ENCODE measurements at places on chromosomes 5 and 9.
A peak's percentile ranks its signal among the peaks of the same experiment; 100 is the strongest.

GRCh38 chr9:115756736-115757135, 396.9 kb upstream of the PAPPA start:
- DNase-seq: no peak

DNA sequence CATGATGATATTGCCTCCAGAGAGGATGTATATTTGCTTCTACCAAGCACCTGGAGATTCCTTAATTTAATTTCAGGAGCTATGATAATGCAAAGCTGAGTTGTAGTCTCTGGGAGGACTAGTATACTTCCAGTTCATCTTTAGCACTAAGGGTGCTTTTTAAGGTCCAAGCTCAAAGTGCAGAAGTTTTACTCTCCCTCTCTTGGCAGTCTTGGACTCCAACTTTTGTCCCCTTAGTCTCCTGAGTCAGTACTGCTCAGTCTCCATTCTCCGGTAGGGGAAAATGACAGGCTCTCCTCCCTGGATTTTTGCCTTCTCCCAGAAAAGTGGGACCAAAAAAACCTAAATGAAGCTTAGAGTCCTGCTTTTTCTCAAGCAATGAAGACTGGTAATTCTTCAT, 8.3 kb downstream of the SMIM3 start:
- no peak for DNase-seq

GRCh38 chr5:40570408-40571129, 109.1 kb upstream of the PTGER4 start:
- no peak for DNase-seq

- no peak for DNase-seq
Observed at GRCh38 chr9:11319538-11319937, 706.7 kb upstream of the PTPRD start.

- no peak for DNase-seq
Observed at GRCh38 chr5:39214912-39215709, 4.3 kb downstream of the FYB1 start.

DNA sequence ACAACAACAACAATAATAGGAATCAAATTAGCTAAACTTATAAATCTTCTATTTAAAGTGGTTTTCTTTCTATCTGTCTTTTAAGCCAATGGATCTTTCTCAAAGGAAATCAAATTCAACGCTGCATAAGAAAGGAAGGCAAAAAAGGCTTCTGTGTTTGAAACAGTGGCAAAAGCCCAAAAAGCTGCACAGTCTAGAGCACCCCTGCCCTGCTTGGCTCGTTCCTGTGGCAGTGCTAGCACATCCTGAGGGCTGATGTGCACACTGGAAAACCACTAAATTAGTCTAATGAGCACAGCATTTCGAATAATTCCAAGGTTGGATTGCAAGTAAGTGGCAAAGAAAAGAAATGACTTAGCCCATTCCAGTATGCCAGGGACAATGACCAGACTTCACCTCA, 80.7 kb downstream of the AP3B1 start:
- no peak for DNase-seq

DNA sequence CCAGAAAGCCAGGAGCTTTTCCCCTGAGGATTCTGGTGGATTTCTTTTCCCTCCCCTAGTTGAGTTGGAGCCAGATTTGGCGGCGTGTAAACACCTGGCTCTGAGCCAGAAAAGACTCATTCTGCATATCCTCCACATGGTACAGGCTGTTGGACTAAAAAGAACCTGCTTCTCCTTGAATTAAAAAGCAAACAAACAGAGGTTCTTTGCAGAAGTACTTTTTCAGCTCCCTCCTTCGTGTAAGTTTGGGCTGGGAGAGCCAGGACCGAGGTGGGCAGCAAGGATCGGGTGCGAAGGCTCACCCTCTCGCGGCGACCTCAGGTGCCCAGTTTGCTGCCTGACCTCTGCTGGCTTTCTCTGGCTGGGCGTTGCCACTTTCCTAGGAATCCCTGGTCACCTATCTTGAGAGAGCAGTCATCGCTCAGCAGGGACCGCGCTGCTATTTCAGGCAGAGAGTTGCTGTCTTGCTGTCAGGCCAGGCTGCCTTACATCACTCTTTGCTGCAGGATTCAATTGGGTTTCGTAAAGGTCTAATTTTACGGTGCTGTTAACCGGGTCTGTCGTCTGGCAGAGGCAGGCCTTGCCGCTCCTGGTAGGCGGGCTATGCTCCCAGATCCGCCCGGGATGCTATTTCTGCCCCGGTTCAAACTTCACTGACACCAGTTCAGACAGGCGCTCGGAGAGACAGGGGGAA, 3.2 kb downstream of the PAPPA start:
- peak; percentile 22 for DNase-seq

DNA sequence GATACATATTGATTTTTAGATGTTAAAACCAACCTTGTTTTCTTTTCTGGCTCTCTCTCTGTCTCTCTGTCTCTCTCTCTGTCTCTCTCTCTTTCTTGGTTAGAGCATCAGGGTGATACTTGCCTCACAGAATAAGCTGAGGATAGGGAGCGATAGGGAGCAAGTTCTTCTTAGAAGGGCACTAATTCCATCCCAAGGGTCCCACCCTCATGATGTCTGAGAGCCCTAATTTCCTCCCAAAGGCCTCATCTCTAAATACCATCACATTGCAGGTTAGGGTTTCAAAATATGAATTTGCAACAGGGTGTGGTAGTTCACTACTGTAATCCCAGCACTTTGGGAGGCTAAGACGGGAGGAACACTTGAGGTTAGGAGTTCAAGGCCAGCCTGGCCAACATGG, 4.8 kb upstream of the KIF3A start:
- no peak for DNase-seq

- DNase-seq: no peak
Observed at GRCh38 chr5:98846520-98846919, 73.1 kb downstream of the RGMB start.

GRCh38 chr9:19967888-19968459, 179.1 kb upstream of the SLC24A2 start:
- no peak for DNase-seq

DNA sequence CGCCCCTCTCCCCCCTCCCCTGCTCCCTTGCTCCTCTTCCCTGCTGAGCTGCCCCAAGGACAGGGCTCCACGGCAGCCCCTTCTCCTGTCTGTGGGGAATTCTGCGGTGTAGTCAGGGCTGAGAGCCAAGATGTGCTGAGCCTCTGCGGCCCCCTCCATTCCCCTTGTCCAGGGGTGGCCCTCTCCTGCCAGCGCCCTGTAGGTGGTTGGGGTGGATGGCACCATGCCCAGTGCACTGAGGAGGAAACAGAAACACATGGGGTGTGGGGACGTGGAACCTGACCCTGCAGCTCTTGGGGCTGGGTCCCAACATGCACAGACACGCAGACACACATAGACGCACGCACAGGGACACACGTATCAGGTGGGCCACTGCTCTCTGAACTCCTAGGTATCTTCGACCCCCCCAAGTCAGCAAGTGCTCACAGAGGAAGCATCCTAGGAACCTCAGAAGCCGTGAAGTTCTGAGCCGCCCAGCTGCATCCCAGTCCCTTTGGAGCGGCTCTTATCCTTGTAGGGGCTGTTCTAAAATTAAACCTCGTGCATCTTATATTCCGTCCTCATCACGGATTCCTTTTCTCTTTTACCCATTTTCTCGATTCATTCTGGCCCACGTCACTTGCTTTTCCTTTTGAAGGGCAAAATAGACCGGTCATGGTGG, 64.8 kb downstream of the HMCN2 start:
- DNase-seq: no peak

- DNase-seq: no peak
Observed at GRCh38 chr5:78546276-78546996, 102.1 kb downstream of the LHFPL2 start.

GRCh38 chr5:155211764-155212163, 198.2 kb downstream of the KIF4B start:
- DNase-seq: no peak

DNA sequence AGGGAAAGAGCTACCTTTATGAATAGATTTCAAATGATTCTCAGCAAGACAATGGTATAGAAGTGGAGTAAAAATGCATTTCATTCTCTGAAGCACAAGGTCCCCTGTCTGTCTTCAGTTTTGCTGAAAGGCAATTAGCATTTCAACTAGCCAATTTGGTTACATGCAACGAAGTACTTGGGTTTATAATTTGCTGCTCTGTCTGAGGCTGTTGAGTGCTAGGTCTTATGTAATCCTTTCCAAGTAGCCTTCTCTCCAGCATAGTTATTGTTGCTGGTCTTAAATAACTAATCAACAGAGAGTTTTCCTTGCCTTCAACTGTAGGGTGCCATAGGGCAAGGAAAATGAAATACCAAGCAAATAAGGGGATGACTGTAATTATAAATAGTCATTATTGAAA, 4.5 kb downstream of the ADGRV1 start:
- DNase-seq: no peak

DNA sequence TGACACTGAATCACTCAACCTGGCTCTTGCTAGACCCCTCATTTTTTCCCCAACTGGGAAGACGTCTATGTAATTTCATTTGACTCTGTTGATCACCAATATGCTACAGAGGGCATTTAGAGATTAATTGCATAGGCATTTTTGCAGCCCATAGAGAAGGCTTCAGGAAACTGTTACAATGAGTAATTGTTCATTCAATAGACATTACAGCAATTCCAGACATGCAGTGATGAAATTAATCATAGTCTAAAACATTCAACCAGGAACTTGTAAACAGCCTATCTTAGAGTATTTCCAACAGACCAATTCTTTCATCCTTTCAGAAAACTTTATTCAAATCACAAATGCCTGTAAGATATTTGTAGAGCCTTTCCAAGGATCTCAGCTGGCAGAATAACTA, 122.3 kb downstream of the MARCHF11 start:
- no peak for DNase-seq

DNA sequence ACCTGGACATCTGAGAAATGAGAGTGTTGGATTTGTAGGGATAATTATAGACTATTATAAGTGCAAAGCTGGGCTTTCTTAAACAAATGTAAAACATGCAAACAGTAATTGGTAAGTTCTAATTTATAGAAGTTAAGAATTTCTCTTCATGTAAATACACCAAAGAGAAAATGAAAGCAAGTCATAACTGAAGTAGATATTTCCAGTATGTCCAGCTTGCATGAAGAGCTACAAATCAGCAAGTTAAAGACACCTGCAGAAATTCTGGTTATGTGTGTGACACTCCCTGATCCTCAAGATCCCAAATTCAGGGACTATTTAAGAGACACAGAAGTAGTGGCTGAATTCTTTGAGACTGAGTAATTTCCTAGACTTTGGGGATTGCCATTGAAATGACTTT, 308.9 kb downstream of the TLE4 start:
- no peak for DNase-seq

- DNase-seq: no peak
Observed at GRCh38 chr9:134487066-134487710, 154.4 kb upstream of the COL5A1 start.

DNA sequence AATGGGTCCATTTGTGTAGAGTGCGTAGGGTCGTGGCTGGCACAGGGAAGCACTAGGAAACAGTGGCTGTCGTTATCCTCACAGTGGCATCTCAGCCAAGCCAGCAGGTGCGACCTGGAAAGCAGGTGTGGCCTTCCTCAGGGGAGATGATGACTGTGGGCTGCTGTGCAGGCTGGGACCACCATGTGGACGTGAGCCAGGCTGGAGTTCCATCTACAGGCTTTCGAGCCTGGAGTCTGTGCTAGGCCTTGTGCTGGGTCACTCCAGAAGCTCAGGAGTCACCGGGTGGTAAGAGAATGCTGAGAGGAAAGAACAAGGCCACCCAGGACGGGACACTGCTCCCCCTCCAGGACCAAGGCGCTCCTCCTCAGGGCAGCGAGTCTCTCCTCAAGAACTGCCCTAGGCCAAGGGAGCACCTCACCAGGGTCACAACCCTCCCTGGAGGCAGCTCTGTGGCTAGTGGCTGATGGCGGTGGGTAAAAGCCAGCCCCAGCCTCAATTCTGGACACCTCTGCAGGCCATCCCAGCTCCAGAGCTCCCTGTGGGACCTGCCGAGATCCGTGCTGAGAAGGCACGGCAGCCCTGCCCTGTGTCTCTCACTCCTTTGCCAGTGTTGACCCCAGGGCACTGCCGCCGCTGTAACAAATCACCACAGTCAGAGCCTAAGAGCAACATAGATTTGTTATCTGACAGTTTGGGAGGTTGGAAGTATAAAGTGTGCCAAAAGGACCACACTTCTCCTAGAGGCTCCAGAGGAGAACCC, 36.0 kb downstream of the WHRN start:
- no peak for DNase-seq

- no peak for DNase-seq
Observed at GRCh38 chr5:176725521-176726280, 78.4 kb downstream of the TSPAN17 start.

DNA sequence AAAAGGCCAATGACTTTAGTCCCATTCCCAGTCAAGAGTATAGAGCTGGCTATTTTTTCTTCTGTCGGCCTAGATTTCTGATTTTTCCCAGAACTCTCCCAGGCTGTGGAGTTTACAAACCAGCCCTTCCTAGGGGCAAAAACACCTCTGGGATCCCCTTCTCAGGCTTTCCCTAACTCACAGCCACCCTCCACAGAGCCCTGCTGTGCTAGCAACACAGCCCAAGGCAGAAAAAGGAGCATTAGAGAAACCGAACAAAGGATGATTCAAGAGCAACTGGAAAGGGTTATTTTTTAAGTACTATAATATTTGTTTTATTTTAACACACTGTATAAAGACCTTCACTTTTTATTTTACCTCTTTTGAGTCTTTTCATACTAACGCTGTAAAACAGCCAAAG, 234.8 kb downstream of the GLIS3 start:
- no peak for DNase-seq

- DNase-seq: no peak
Observed at GRCh38 chr5:140420226-140420570, 18.6 kb downstream of the ANKHD1 start.

DNA sequence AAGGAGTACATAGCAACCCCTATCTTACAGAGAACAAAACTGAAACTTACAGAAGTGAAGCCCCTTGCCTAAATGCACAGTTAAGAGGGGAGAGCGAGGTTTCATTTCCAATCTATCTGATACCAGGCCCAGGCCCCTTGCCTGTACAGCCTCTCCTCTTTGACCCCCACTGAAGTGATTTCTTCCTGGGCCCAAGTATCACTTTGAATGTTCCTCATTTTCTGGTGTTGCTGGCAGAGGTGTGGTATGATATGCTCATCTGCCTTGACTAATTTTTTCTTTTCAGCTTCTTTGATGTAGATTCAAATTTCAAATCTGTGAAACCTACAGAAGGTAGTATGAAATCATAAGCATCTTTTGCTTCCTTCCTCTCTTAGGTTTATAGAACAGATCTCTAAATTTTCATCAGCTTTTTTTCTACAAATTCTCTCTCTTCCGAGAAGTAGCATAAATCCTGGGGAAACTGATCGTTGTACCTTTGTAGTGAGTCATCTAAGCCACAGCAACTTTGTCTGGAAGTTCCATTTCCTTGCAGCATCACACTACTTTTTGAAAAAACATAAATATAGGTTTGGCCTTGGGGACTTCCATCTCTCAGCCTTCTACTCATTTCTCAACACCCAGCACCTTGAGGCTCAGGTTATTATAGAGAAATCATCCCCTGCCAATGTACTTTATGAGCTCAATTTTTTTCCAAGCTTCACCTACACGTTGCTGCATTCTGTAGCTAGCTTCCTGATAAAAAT, 402.4 kb upstream of the PTGER4 start:
- DNase-seq: no peak

DNA sequence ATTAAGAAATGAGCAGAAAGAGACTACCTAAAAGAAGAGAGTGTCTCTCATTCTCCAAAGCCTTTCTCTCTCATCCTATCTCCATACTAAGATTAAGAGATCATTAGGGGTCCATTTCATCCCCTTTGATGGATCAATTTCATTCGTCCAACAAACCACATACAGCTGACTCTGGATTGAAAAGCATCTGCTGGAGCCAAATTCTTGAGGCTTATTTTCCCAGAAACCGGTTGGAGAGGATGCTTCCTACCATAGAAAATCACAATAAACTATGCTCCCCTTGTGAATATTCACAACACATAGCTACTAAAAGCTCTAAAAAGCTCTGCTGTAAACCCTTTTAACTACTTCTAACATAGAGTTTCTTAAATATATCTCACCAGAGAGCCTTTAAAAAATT, 755.0 kb upstream of the ZNF608 start:
- no peak for DNase-seq

Measured in T1000 (cell line).